ENCODE measurements at places on chromosomes 5 and 9. TPM values are rescaled to one million over a fixed set of nuclear protein-coding genes. Genes with fewer than 3 reads are reported as not detected.

DNA sequence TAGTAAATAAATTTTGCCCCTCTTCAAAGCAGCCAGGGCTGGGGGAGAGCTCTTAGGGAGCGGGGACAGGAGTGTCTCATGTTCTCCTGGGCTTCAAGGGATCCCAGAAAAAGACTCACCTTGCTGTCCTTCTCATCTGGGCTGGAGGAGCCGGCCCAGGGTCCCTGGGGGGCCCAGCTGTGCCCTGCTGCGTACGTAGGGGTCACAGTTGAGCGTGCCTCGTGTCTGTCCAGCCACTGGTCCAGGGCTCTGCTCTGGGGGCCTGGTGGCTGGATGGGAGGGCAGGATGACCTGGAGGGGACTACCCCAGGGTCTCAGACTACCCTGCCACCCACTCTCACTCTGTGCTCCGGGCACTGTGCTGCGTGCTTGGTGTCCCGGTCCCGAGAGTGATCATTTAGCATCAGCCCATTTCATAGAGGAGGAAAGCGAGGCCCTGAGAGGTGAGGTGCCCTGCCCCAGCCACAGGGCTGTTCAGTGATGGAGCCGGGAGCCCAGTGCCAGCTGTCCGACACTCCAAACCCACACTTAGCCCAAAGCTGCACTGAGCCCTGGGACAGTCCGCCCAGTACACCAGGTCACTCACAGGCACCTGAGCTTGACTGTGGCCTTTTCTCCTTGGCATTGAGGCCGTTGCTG is 26.2 kb upstream of the TDRD7 start:
- DNase-seq: no peak

DNA sequence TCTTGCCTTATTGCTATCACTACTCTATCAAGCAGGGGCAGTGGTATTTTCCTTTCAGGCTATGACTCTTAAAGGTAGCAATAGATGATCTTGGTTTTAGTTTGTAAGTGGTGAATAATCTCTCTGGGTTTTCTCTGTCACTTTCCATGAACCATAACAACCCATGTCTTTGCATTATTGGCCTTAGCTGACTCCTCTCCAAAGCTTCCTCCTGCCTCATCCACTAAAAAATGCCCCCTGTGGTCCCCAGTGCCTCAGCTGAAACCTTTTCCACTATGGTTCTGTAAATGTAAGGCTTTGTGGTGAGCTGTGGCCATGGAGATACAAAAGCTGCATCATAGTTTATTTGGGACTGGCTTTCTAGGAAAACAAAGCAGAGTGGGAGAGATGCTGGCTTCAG is 128.8 kb downstream of the GPBP1 start:
- DNase-seq: no peak

The MYMK gene
- not detected for total RNA-seq

DNA sequence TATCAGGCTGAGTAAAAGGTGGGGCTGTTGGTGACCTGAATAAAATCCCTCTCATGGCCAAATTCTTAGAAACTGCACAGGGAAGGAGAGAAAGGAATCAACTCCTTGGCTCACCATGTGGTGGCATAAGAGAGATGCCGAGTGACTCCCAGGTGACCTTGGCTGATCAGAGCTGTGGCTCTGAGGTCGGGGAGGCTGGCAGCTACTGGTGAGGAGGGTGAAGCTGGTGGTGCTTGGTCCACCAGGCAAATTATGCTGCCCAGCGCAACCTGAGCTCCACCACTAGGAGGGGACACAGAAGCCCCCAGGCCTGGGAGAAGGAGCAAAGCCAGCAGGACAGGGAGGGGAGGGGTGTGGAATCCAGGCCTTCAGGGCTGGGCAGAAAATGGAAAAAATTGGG is 111.2 kb upstream of the IL12B start:
- DNase-seq: no peak

The C9orf153 gene
- not detected for total RNA-seq

DNA sequence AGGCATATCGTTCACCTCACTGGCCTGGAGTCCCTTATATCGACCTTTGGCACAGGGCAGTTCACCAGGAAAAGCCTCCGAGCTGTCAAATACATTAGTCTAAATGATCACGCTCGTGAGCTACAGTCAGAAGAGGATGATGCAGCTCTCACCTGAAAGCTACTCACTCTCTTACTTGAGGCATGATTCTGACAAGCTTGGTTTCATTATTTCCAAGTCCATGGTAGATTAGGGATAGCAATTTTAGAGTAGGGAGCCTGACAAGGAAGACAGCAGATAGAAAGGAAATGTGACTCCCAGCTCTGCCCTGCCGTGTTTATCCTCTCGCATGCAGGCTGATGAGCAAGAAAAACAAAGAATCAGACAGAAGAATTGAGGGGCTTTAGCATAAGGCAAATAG is 98.0 kb upstream of the MAP1B start:
- DNase-seq: no peak

DNA sequence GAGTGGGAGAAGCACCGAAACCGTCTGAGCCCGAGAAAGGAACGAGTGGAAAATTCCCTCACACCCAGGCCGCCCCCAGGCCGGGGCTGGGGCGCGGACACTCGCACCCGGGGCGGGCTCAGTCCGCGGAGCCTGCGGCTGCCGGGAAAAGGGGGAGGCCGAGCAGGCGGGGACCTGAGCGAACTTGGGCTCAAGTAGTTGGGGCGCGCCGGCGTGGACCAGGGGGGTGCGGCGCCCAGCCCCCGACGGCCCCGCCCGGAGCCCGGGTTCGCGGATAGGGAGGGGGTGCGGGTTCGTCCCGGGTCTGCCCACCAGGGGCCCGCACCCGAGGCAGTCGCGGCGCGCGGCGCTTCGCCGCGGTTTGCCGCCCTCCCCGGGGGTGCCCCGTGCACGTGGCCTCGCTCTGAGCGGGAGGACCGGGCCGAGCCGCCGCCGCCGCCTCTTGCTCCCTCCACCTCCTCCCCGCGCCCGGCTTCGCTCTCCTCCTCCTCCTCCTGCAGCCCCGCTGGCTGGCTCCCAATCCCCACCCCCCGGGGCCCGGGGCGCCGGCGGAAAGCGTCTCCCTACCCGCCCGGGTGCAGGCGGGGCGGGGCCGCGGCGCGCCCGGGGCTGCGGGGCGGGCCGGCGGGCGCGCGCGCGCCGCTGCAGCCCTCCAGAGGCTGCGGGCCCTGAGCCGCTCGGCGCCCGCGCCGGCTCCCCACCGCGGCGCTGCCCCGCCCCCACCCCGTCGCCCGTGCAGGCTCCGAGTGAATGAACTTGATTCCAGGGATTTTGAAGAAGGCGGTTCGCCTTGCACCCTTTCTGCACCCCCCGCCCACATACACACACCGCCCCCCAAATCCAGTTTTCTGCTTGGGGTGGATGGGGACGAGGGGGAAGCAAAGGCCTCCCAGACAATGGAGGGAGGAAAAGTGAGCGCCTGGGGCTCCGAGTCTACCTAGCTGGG is 1.3 kb upstream of the NFIB start:
- DNase-seq: peak; percentile 95

DNA sequence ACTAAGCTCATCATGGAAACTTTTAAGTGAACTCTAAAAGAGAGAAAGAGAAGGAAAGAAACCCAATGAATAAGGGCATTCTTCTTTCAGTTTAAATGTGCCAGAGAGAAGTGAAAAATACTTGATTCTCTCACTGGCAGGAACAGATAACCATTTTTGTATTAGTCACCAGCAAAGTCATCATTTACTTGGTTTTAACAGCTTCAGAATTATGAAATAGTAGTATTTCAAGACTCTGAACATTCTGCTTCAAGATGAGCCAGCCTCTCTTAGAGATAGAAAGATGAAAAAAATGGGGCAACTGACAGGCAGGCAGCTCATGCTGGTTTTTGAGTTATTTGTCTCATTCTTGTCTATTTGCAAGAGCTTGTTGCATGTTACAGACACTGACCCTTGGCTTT is 103.5 kb downstream of the GCNT1 start:
- no peak for DNase-seq

Measured in Right ventricle myocardium inferior (tissue), 1 donor.